ENCODE measurements at places on chromosomes 2 and 18. TPM values are rescaled to one million over a fixed set of nuclear protein-coding genes. Genes with fewer than 3 reads are reported as not detected.

SMIM21 gene
- total RNA-seq = not detected

GRCh38 chr2:68441179-68441993, 25.7 kb downstream of the FBXO48 start:
- DNase-seq = peak; percentile 68

DNA sequence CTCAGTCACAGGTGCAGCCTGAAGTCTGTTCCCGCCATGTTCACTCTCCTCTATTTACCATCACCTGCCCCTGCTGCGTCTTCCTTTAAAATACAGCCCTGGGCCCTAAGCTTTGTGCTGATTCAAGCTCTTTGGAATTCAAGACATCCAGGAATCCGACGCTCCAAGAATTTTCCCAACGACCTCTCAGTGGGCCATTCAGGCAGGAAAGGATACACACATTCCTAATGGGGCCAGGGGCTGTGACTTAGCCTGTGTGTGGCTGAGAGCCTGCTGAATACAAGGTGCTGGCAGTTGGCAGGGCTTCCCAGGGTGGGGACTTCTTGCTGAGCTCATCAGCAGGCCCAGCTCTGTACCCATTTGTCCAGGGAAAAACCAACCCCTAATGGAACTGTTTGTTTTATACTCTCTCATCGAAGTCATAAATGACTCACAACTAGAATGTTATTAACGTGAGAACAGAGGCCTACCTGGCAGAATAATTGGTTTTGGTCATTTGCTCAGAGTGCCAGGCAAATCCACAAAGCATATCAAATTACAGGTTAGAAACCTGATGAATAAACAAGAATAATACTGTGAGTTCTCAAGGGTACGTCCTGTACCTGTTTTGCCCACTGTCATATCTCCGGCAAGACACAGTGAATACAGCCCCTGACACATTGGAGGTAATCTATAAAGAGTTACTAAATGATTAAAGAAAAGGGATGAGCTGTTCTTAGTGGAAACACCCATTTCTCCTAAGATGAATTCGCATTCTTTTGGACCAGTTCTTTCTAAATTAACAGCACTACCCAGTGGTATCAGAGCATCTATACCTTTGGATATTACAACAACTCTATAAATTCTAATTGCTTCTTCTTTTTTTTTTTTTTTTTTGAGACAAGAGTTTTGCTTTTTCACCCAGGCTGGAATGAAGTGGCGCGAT, 12.6 kb upstream of the KCMF1 start:
- DNase-seq = peak; percentile 95

TACR1 gene
- not detected for total RNA-seq

DNA sequence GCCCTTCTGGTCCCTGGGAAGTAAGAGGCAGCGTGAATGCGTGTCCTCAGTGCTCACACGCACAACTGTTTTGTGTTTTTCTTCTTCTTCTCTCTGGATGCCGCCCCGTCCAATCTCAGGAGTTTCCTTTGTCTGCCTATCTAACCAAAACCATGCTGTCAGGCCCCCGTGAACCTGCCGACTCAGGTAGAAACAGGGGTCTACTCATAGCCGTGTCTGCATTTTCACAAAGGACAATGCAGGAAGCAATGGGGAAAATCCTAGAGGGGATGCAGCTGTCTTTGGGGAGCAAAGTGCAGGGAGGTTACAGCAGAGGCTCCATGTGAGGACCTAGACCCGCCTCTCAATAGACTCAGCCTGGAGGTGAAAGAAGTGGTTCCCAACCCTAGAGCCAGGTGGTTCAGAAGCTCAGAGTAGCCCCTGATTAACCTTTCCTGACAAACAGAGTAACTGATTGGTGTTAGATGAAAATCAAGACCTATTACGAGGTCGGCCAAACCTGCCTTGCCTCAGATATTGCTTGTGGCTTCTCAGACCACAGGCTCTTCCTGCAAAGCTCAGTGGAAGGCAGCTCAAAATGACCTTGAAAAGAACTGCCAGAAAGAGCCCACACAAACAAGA, 49.3 kb downstream of the CD226 start:
- no peak for DNase-seq

- no peak for DNase-seq
Measured at GRCh38 chr2:65424391-65424790, 8.0 kb downstream of the SPRED2 start.

- no peak for DNase-seq
Measured at GRCh38 chr2:136135921-136136906, 18.3 kb upstream of the CXCR4 start.

GRCh38 chr2:70009762-70010575, 48.5 kb upstream of the ASPRV1 start:
- DNase-seq = no peak

DNA sequence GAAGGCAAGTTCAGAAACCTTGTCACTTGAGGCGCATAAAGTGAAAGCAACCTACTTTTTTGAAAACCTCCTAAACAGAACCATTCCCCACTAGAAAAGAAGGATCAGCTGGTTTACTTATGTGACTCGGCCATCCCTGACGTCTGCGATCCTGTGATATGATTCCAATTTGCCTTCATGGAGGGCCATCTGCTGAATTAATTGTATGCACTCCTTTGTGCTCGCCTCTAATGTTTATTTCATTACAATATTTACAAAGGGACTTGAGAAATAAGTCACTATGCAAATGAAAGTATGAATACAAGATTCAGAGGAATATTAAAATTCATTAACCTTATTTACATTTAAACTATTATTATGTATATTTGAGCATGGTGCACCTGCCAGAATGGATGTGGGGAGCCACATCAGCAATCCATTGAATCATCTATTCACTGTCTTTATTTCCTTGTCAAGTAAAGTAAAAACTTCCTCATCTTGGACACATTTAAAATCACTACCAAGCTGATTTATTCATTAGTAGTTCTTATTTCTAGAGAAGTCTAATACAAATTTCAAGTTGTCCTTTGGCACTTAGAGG, 96.5 kb downstream of the RBM43 start:
- DNase-seq = no peak

VWC2L gene
- not detected for total RNA-seq

- no peak for DNase-seq
Measured at GRCh38 chr18:44709307-44710126, 28.8 kb downstream of the SETBP1 start.

GRCh38 chr18:37259711-37260110, 305.9 kb downstream of the CELF4 start:
- no peak for DNase-seq

TAF1B gene
- total RNA-seq = 16.3 TPM

- DNase-seq = no peak
Measured at GRCh38 chr2:100427627-100428258, 10.3 kb upstream of the CHST10 start.

CUL3 gene
- 39.7 TPM for total RNA-seq

GRCh38 chr2:48910961-48911360, 155.4 kb upstream of the LHCGR start:
- no peak for DNase-seq
